ENCODE measurements at places on chromosomes 4 and X.

- no peaks in the 10 kb centered on the region for H3K36me3 ChIP-seq
- peaks cover 22% of the 10 kb centered on the region for H3K4me1 ChIP-seq
- no peak overlapping the region for H3K4me3 ChIP-seq
Observed at GRCh38 chr4:152999346-153000075, 63.4 kb downstream of the FHDC1 start.

GRCh38 chr4:14441561-14441960 lies 560.7 kb upstream of the CPEB2 start:
- H3K27me3 ChIP-seq, result no peaks in the 10 kb centered on the region
- H3K27ac ChIP-seq, result no peak overlapping the region
- H3K4me1 ChIP-seq, result no peaks in the 10 kb centered on the region
- DNase-seq, result no peak
- H3K4me3 ChIP-seq, result no peak overlapping the region

DNA sequence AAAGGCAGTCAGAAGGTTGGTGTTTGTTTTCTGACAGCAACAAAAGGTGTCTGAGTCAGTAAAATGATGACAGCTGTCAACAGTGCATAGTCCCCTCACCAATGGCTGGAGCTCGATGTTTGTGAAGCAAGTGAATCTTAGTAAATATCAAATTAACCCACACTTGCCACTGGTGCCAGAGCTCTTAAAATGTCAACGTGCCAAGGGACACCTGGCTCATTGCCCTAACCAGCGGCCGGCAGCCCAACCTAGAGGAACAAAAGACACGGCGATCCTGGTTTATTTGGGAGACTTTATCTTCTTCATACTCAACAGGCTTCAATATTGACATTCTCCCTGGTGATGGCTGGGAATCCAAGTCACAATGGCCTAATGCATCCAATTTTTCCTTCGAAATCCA lies 143.4 kb downstream of the CPEB2 start:
- peaks cover 13% of the 10 kb centered on the region for H3K4me1 ChIP-seq
- H3K4me3 ChIP-seq, result no peak overlapping the region
- H3K27me3 ChIP-seq, result no peaks in the 10 kb centered on the region
- no peak for DNase-seq
- H3K36me3 ChIP-seq, result no peaks in the 10 kb centered on the region

DNA sequence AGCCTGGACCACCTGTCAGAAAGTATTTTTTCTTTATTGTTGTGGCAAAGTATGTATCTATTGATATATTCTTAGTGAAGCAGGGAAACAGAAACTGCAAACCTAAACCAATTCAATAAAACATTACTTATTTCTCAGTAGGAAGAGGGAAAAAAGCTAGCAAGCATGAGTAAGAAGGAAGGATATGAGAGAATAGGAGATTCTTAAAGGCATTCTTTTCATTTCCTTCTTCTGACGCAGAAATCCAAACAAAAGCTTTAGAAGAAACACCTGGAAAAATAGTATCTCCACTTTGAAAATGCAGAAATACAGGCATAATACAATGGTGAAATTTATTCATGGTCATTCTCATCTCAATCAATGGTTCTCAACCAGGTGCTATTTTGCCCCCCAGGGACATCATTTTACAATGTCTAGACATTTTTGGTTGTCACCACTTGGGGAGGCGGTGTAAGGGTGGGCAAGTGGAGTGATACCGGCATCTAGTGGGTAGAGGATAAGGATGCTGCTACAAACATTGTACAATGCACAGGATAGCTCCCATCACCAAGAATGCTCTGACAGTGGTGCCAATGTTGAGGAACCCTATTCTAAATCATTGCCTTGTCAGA lies 21.7 kb upstream of the ATXN3L start:
- H3K4me1 ChIP-seq, result no peaks in the 10 kb centered on the region
- H3K27me3 ChIP-seq, result no peaks in the 10 kb centered on the region
- H3K36me3 ChIP-seq, result no peaks in the 10 kb centered on the region
- no peak overlapping the region for H3K4me3 ChIP-seq

DNA sequence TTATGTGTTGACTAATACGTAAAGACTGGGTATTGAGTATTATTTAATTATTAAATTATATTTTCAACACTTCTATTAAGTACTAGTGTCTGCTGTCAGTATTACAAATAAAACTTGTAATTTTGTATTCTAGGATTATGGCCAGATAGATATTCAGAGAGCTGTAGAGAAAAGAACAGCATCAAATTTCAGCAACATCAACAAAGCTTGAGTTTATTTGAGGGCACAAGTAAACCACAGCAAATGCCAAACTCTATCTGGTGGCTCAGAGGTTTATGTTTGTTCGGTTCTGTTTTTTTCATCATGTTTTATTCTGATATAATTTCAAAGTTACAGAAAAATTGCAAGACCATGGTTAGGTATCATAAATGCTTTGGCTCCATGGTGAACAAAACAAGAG lies 1530.5 kb downstream of the PCDH18 start:
- H3K27me3 ChIP-seq, result no peaks in the 10 kb centered on the region
- no peak overlapping the region for H3K27ac ChIP-seq
- H3K4me1 ChIP-seq, result no peaks in the 10 kb centered on the region
- H3K4me3 ChIP-seq, result no peak overlapping the region
- no peak for DNase-seq

DNA sequence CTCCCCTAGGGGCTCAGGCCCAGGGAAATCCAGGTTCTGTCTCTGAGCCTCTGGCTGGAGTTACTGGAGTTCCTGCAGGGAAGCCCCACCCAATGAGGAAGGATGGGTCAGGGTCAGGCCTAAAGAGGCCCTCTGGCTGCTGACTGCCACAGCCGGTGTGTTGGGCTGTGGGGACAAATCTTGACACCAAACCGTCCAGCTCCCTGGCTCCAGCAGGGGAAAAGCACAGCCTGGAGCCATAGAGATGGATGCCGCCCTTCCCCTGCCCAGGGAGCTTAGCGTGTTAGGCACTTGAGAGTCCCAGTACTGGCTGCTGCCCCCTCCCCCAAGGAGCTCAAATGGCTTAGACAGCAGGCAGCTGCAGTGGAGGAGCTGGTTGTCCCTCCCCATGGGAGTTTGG lies 321.3 kb upstream of the LCORL start:
- H3K36me3 ChIP-seq, result no peaks in the 10 kb centered on the region
- H3K27me3 ChIP-seq, result no peaks in the 10 kb centered on the region
- DNase-seq, result no peak
- H3K4me3 ChIP-seq, result no peak overlapping the region
- no peaks in the 10 kb centered on the region for H3K4me1 ChIP-seq

GRCh38 chr4:152588869-152589268 lies 53.0 kb upstream of the FBXW7 start:
- no peak overlapping the region for H3K27ac ChIP-seq
- peaks cover 3% of the 10 kb centered on the region for H3K4me1 ChIP-seq
- H3K36me3 ChIP-seq, result no peaks in the 10 kb centered on the region
- no peak overlapping the region for H3K4me3 ChIP-seq
- H3K27me3 ChIP-seq, result no peaks in the 10 kb centered on the region
- no peak for DNase-seq

DNA sequence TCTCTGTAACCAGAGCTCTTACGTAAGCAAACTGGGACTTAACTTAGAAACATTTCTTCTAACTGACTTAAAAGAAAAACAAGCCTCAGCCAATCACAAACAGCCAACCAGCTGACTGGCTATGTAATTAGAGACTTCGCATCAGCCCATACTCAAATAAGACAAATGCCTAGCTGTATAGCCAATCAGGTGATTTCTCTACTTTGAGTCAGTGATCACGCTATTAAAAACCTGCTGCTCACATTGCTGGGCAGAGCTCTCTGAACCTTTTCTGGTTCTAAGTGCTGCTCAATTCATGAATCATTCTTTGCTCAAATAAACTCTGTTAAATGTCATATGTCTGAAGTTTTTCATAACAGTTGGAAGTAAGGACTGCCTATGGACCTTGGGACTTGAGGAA lies 9.9 kb upstream of the SMIM10L2A start:
- H3K27ac ChIP-seq, result no peak overlapping the region
- no peak overlapping the region for H3K4me3 ChIP-seq
- H3K4me1 ChIP-seq, result no peaks in the 10 kb centered on the region
- no peak for DNase-seq
- H3K36me3 ChIP-seq, result no peaks in the 10 kb centered on the region

Measured in common myeloid progenitor, CD34-positive (primary cell).